Stimulated activated CD8-positive, alpha-beta memory T cell treated with anti-CD3 and anti-CD28 coated beads, Interleukin-4, amount 100 ng/mL, for 1 hour (primary cell): ENCODE measurements at places on chromosomes 7 and 10.

DNA sequence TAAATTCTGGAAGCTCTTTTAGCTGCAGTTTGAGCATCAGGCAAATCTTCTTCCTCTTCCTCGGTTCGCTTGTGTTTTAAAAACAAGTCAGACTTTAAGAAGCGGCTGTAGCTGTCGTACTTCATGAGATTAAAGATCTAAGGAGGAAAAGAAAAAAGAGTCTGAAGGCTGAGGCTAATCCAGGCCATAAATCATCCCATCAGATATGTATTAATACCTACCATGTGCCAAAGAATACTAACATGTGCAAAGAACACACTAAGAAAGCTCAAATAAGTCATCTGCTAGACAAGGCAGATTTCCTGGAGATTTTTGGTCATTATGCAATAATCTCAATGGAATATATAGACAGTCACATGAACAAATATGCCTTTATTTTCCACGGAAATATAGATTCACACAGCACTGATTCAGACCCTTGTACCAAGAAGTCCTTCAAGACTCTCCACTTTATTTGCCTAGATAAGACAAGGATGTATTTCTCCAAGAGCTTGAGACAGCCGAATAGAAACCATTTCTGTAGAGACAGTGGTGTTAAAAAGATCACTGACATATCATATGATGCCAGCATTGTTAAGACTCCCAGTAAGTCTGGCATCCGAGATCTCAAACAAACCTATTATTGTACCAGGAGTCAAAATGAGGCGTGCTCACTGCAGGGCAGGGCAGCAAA lies 42.3 kb downstream of the RGS10 start:
- DNase-seq, result no peak

GRCh38 chr10:100970914-100971811 lies 1.9 kb downstream of the SEMA4G start:
- DNase-seq, result no peak

- no peak for DNase-seq
These were observed 213.4 kb downstream of the GPR37 start for GRCh38 chr7:124552217-124552616.

DNA sequence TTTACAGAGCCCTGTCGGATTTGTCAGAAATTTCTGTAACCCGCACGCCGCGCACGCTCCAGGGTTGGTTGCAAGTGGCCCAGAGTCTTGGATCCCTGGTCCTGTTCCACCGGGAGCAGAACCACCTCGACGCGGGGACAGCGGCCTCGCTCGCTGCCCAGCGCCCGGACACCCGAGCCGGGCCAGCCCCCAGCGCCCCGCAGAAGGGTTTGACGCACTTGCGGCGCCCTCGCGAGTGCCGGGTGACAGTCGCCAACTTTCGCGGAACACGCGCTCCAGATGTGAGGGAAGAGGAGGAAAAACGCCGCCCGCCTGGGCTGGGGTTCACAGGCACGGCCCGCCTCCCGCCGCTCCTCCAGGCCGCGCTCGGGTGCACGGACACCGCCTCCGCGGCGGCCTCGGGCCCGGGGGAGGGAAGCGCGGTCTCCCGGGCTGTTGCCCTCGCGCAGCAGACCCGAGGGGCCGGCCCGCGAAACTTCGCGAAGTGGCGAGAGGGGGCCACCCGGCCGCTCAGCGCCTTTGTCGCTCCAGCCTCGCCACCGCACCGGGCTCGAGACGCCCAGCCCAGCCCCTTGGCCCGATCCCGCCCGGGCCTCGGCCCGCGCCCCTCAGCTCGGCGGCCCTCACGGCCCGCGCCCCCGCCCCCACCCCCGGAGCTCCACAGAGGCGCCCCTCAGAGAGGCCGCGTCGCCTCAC lies 514 bp downstream of the RNF216 start:
- peak; percentile 10 for DNase-seq

GRCh38 chr10:110919971-110920881 lies 822 bp downstream of the SHOC2 start:
- DNase-seq, result no peak

- DNase-seq, result no peak
These were observed 170.0 kb downstream of the PRKCQ start for GRCh38 chr10:6409971-6410643.

- no peak for DNase-seq
These were observed 54.2 kb downstream of the FOXP2 start for GRCh38 chr7:114468844-114469243.

DNA sequence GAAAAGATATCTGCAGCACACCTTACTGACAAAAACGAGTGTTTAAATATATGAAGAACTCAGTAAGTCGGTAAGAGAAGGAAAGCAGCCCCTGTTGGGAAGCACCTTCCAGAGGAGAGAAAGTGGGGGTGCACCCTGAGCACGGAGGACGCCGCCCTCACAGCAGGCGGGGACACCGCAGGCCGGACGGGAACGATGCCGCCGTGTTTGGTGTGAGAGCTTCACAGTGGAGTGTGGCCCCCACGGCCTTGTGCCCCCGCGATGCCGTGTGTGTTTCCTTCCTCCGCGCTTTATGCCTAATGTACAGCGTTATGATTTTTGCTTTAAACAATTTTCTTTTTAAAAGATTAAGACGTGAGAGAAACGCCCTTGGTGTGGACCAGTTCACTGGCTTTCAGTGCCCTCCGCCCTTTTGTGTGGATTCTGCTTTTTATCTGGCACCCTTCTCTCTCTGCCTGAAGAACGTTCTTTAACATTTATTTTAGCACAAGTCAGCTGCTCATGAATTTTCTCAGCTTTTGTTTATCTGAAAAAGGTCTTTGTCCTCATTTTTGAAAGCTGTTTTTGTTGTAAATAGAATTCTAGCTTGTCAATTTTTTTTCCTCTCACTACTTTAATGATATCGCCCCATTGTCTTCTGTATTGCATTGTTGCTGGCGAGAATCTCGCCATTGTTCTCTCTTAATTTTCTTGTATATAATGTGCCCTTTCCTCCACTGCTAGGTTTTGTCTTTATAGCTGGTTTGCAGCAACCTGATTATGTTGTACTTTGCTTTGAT lies 110.7 kb downstream of the INPP5A start:
- no peak for DNase-seq

DNA sequence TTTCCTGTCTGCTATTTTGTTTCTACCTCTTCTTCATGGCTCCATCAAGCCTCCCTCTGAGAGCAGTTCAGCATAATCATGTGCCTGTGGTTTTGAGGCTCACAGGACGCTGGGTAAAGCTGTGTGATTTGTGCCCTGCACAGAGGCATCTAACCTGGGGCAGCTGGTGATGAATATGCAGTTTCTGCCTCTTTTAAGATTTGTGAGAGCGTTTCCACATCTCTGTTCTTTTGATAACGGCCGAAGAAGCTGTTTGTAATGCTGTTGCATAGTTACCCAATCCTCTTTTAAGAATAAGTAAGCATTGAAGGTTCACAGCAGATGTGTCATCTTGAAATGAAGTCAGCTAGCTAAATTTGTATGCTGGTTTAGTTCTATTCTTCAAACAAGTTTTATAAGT lies 45.2 kb downstream of the PNLIPRP3 start:
- no peak for DNase-seq

DNA sequence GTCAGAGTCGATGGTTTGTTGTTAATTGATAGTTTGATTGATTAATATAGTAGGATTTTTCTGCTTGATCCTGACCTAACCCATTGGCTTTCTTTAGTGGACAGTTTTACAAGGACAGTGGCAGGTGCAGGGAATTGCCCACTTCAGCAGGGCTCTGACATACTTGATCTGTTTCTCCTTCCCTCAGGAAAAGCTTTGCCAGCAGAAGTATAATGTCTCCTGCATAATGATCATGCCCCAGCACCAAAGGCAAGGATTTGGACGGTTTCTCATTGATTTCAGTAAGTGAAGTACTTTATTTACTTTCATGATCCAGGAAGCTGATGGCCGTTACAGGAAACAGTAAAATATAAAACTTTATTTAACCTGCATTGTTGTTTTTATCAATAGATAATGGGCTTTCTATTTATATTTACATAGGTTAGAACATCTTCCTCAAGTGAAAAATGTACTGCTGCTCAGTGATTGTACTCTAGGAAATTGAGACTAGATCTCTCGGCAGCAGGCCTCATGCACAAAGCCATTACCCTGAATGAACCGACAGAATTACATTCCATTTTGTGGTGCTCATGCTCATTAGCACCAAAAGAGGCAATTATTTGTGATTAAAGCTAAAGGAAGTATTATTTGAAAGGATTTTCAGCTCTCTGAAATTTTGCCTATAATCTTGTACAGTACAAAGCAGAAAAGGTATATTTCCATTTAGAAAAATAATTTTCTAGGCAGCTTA lies 122.5 kb upstream of the SAMD8 start:
- DNase-seq, result no peak

DNA sequence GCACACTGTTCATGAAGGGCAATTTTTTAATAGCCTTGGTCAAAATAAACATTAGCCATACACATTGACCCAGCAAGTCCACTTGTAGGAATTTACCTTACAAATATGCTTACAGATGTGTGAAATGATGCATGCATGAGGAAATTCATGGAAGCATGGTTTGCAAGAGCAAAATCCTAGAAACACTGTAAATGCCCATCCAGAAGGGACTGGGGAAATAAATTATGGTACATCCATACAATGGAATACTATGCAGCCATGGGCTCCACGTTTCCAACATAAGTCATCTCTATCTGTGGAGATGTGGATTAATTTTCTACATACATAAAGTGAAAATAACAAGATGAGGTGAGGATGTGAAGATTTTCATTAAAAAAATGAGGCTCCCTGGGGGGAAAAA lies 99.1 kb downstream of the NPY start:
- no peak for DNase-seq

GRCh38 chr7:47638679-47639315 lies 56.9 kb upstream of the TNS3 start:
- DNase-seq, result no peak

GRCh38 chr7:156478486-156478885 lies 162.1 kb upstream of the RNF32 start:
- no peak for DNase-seq

GRCh38 chr10:125054669-125055268 lies 105.6 kb downstream of the CTBP2 start:
- DNase-seq, result no peak

DNA sequence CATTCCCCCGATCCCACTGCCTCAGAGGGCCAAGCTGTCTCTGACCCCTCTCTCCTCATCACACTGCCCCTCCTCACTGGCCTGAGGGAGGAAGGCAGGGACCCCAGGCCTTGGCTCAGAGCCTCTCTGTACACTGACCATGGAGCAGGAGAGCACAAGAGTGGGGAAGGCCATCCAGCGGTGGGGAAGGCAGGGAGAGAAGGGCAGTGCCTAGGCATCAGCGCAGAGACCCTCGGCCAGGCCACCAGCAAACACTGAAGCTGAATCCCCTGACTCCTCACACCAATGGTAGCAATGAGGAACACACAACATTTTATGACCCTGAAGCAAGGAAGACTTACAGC lies 14.8 kb downstream of the OGDHL start:
- DNase-seq, result no peak

DNA sequence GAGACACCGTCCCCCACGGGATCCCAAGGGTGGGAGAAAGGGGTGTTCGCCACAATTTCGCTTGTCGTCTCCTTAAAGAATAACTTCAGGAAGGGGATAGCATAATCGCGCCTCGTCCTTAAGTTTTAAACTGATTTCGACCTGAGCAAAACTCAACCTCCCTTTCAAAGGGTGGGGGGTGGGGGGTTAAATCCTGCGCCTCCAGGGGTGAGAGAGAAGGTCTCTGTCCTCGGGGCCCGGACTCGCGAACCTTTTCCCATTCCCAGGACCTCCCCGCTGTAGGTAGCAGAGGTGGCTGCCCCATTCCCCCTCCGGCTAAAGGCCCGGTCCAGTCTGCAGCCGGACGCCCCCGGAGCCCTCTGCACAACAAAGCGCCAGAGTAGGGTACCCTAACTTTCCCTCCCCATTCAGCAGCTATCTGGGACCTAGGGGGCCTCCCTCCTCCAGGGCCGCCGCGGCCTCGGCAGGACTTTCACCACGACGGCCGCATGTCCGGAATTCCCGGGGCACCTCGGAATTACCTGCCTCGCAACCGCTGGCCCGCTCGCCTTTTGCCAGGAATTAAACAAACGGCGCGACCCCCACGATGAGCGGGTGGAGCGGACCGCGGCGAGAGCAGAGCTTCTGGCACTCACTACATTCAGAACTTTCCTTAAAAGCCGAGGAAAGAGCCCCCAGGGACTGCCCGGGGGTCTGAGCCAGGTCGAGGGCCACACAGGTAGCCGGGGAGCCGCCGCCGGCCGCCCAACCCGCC lies 1.7 kb downstream of the CDK6 start:
- DNase-seq, result no peak

DNA sequence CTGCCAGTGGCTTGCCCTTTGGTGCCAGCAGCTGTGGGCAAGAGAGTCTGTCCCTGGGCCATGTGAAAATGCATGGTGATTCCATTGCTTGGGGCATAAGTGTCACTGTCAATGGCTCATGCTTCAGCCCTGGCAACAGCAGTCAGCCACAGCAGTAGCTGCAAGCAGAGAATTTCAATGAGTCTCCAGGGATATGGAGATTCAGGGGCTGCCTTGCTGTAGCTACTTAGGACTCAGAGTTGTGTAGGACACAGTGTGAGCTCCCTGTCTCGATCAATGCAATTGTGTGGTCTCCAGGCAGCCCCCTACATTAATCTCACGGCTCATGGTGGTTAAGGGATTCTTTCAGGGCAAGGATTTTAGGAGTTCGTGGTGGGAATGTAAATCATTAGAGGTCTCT lies 126.3 kb upstream of the STARD3NL start:
- no peak for DNase-seq

GRCh38 chr7:1567896-1568510 lies 1.8 kb downstream of the PSMG3 start:
- DNase-seq, result no peak

- DNase-seq, result no peak
These were observed 551.2 kb upstream of the ANKRD30A start for GRCh38 chr10:36574207-36574606.

DNA sequence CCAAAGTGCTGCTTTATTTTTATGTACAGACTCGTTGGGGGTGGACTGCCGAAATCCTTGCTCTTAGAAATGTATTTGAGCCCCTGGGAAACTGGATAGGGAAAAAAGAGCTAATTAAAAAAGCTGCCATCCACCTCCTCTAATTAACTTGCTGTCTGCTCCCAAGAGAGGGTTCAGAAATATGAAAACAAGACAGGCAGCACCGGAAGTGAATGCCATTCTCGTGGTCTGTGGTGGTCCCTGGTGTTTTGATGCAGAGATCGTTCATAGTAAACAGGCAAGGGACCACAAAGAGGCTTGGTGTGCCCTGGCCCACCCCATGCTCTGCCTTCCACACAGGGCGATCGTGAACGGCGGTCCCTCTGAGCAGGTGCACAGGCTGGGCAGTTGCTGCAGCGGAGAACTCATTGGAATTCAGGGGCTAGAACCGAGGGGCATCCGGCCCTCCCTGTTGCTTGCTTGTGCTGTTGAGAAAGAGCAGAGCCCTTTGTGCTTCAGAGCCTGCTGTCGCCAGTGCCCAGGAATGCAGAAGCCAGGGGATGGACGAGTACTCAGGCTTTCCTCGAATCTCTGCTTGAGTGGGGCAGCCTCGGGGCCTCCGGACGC lies 79.1 kb upstream of the BTBD16 start:
- no peak for DNase-seq

- DNase-seq, result no peak
These were observed 36.6 kb downstream of the ATRNL1 start for GRCh38 chr10:115129752-115130151.

- no peak for DNase-seq
These were observed 71.8 kb upstream of the LOXL4 start for GRCh38 chr10:98339799-98340198.

- DNase-seq, result no peak
These were observed 134.7 kb downstream of the PFKFB3 start for GRCh38 chr10:6337382-6337781.

- DNase-seq, result no peak
These were observed 614.3 kb downstream of the XPNPEP1 start for GRCh38 chr10:109308971-109309370.

GRCh38 chr10:74029943-74030342 lies 32.0 kb downstream of the VCL start:
- no peak for DNase-seq

- DNase-seq, result no peak
These were observed 39.9 kb downstream of the INPP5A start for GRCh38 chr10:132577350-132578003.
